ENCODE measurements at places on chromosomes 12 and 14. TPM values are rescaled to one million over a fixed set of nuclear protein-coding genes. Genes with fewer than 3 reads are reported as not detected.

- DNase-seq: no peak
These were observed 181.5 kb upstream of the SFSWAP start for GRCh38 chr12:131529196-131530040.

GRCh38 chr14:72715215-72715849 is 178.6 kb downstream of the DPF3 start:
- DNase-seq: no peak

Gene CLEC6A
- total RNA-seq: not detected

Gene PIWIL1
- total RNA-seq: not detected

Gene PMEL
- not detected for total RNA-seq
